Activated CD8-positive, alpha-beta memory T cell treated with anti-CD3 and anti-CD28 coated beads, Interleukin-2, amount 50 U/mL, for 4 hours (primary cell): ENCODE measurements at places on chromosomes 6 and 20.

DNA sequence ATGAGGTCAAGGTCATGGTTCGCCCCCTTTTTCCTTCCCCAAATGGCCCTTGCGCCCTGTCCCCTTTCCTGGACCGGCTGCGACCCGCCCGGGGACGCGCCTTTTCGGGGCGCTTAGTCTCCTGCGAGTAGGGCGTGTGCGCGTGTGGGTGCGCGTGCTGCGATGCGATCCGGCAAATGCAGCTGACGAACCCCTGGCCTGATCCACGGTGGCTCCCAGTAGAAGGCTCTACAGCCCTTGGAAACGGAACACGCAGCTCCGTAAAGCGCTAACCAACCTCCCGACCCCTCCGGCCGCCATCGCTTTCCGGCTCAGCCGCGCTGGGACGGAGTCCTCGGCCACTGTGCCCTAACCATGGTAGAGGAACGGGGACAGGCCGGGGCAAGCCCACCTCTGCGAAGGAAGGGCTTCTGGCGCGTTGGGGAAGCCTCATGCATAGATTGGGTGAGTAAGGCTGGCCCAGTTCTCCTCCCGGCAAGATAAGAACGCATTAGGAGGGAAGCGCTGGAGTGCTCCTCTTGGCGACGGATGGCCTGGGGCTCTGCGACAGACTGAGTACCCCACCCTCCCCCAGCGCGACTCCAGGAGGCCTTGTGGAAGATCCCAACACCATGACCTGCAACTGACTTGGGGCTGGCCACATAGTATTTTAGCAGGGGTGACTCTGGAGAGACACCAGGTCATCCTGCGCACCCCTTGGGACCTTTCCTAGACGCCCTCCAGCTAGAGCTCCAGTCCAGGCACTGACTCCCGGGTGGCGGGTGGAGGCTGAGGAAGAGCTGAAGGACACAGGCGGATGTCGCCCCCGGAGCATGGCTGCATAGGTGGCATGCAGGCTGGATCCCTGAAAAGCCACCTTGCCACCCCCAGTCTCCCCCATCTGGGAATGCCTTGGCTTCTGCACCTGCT lies 1.1 kb upstream of the SLC4A11 start:
- no peak for DNase-seq

DNA sequence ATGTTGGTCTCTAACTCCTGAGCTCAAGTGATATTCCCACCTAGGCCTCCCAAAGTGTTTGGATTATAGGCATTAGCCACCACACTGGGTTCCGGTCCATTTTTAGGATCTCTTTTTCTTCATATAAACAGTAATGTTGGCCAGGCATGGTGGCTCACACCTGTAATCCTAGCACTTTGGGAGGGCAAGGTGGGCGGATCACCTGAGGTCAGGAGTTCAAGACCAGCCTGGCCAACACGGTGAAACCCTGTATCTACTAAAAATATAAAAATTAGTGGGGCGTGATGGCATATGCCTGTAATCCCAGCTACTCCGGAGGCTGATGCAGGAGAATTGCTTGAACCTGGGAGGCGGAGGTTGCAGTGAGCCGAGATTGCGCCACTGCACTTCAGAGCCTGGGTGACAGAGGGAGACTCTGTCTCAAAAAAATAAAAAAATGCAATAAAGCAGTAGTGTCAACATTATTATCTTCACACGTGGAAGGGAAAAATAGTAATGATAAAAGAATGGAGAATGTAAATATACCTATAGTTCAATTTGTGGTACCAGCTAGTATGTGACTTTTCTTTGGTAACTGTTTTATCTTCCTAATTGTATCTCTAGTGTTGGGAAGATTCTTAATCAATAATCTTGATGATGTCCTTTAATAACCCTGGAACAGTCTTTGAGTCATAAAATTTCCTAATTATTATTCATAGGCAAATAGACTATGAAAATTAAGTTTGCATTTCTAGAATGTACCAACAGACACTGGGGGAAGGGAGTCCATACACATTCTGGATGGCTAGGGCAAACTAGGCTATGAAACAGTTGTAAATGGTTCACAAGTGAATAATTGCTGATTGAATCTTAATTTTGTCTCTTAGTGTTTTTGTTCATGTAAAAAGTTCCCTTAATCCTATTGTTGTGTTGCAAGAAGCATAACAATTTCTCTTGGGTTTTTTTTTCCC lies 3.6 kb downstream of the PARD6B start:
- DNase-seq = no peak

DNA sequence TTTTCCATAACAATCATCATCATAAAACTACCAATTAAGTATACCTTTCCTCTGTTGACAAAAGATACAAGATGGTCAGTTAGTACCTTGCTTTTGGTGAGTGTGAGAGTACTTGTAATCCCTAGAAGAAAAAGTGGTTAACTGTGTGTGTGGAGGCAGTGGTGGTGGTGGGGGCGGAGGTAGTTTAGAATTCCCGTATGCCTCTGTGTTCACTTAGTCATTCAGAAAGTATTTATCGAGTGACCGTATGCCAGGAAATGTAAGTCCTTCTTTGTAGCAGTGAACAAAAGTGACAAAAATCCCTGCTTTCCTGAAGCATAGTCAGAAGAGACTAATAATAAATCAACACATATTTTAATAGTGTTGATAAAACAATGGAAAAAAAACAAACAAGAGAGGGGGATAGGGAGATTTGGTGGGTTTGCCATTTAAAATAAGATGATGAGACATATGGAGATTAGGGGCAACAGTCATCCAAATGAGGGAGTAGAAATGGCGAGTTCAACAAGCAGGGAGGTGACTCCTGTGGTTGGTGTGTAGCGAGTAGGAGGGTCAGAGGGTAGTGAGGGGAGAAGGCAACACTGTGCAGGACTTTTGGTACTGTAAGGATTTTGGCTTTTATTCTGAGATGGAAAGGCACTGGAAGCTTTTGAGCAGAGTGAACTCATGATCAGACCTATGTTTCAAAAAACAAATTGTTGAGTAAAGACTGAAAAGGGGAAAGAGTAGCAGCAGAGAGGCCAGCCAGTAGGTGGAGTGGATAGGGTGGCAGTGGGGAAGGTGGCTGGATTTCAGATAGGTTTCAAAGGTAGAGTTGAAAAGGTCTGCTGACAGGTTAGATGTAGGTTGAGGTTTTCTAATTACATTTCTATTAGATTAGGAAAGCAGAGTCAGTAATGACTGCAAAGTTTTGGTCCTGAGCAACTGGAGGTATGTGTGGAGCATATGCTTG lies 40.3 kb upstream of the SIM1 start:
- DNase-seq = no peak

DNA sequence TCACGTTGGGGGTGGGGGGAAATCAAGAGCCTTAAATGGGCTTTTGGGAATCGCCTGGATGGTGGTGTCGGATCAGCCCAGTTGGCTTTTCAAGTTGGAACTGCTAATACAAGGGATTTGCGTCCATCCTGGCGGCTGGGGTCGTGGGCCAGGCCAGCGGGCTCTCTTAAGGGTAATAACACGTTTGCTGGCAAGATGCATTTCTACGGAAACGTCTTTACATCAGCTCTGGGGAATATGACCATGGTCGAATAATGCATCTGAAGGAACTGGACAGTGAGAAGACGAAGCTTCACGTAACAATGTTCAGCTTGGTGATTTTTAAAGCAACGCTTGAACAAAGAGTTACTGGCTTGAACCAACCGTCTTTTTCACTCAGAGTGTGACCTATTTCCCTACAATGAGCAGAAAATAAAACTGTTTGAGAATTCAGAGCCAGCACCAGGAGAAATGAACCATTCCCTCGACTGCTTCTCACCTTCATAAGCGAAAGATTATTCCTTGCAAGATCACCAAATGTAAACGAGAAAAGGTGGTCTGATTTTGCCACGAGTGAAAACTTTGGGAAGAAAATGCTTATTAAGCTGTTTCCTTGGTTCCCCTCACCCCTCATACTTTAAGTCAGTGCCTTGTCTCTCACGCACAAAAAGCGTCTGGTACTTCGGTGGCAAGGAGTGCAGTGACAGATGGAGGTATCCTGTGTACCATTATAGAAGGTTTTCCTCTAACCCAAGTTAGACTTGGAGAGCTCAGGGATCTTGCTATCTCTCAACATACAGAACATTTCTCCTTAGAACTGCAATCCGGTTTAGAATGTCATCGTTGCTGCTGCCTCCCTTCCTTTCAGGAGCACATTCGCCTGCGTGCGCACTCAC lies 1.4 kb upstream of the MARCKS start:
- DNase-seq = no peak

DNA sequence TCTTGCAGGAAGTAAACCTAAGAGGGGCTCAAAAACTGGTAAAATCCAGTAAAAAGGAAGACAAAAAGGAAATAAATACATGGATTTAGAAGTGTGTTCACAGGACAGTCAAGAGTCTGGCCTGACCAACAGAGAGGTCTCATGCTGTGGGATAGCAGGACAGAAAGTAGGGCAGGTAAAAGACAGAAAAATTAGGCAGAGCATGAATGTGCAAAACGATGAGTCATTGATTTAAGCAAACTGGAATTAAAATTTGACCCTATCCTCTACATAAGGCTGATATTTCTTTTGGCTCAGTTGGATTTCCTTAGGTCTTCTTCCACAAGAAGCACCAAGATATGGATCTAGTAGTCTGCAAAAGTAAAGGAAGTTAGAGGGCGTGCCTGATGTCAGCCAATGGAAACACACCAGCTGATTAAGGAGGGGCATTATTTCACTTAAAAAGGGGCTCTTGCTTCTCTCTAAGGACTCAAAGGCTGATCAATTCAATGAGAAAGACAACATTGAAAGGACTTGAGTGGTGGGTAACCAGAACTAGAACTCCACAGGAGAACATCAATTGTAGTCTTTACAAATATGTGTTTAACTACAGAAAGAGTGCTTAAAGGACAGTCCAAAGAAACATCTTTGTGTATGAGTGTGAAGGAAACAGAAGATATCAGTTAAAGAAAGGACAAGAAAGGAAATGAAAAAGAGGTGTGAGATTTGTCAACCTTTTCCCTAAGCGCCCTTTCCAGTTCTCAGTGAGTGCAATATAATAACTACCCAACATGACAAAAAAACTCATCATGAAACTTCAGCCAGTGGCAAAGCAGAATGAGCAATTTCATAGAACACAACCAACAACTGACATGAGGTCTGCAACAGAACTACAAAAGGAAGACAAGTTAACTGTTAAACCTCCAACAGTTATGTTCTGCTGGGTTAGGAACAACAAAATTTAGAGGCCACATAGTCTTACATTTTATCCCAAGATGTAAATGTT lies 19.4 kb upstream of the MYB start:
- DNase-seq = no peak

DNA sequence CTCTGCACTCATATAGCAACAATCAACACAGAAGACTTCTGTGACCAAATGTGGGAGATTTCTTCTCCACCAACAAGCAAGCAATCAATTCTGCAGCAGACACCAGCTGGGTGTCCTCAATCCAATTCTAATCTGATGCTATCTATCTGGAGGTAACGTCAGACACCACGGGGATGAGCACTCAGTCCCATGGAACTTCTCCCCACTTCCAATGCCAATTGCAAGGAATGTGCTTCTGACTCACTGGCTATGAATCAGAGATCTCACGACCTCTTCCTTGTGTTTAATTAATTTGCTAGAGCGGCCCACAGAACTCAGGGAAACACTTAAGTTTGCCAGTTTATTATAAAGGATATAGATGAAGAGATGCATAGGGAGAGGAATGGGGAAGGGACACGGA lies 103.5 kb upstream of the SIRPG start:
- no peak for DNase-seq

DNA sequence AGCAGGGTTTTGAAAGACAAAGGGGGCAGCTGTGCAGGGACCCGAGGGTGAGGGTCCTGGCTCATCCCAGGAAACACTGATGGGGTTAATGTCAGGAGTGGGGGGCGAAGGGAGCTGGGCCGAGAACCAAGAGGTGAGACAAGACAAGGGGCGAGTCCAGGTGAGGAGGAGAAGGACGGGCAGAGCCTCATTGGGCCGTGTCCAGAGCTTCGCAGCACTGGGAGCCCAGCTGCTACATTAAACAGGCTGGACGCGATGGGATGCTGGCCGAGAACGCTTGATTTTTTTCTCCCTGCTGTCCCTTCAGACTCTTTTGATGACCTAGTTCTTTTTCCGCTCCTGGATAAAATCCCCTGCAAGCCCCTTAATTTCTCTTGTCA lies 172.8 kb upstream of the SNX9 start:
- DNase-seq = no peak

GRCh38 chr20:46582648-46583047 lies 32.2 kb upstream of the OCSTAMP start:
- DNase-seq = no peak

- DNase-seq = no peak
Measured at GRCh38 chr20:24629668-24630067, 160.2 kb downstream of the SYNDIG1 start.

- DNase-seq = no peak
Measured at GRCh38 chr6:106560996-106561685, 68.2 kb downstream of the RTN4IP1 start.

- DNase-seq = no peak
Measured at GRCh38 chr6:150503586-150504339, 95.9 kb upstream of the PLEKHG1 start.

DNA sequence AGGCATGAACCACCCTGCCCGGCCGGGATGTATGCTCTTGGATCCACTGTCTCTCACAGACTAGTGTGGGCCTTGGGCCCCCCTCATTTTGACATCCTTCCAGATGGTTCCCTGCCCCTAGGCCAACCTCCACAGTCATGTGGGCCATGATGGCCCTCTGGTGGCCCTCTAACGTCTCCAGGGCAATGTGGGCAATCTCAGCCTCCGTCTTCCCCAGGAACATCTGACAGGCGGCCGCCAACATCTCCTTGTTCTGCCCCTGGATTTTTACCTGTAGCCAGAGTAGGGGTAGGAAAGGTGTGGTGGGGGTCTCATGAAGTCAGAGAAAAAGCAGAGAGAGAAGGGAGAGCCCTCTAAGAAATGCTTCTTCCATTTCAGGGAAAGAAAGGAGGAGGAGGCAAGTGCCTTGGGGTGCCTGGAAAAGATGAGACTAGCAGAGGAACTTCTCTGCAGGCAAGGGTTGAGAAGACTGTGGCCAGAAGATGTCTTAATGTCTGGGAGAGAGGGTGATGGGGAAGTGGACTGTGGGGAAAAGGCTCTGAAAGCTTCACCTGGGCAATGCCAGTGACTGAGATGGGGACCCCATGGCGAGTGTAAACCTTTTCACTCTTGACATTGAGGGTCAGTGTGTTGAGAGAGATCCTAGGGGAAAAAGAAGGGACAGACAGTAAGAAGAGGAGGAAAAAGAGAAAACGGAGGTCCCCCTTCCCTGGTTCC lies 1.3 kb downstream of the FLOT1 start:
- no peak for DNase-seq

- DNase-seq = no peak
Measured at GRCh38 chr6:12717356-12717755, 789 bp downstream of the PHACTR1 start.
